ENCODE measurements at places on chromosomes 7 and 10.

DNA sequence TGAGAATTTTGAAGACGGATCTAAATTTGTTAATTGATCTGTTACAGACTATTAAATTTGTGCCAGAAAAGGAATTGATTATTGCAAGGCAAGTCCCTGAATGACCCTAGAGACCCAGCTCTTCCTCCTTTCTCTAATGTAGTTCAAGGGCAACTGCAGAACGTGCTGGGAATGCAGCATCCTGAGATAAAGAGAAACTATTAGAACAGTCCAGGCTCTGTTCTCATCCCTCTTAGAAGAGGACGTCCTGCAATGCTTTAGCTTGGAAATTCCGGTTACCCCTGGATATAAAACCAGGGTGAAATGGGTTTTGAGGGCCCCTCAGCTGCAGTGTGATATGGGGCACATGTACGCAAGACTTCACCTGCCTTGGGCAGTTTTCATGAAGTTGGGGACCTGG is 67.3 kb downstream of the PTN start:
- DNase-seq: no peak

- DNase-seq: no peak
Observed at GRCh38 chr7:158174947-158175346, 412.7 kb downstream of the PTPRN2 start.

DNA sequence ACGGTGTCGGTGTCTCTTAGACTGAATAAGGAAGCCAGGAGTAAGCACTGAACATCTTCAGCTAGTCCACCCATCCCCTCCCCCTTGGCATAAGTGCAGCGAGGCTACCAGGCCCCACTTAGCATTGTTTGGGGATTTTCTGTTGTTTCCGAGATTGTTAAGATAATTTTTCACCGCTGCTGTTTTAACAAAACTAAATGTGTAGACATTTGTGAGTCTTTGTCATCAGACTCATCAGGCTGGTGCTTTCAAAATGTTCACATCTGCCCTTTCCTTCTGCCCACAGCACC is 21.0 kb upstream of the GOT1 start:
- DNase-seq: no peak

GRCh38 chr7:27640884-27641574 is 21.7 kb downstream of the HIBADH start:
- no peak for DNase-seq

- no peak for DNase-seq
Observed at GRCh38 chr7:19963695-19964094, 190.3 kb upstream of the TMEM196 start.
